ENCODE measurements at places on chromosomes 2 and 18.

DNA sequence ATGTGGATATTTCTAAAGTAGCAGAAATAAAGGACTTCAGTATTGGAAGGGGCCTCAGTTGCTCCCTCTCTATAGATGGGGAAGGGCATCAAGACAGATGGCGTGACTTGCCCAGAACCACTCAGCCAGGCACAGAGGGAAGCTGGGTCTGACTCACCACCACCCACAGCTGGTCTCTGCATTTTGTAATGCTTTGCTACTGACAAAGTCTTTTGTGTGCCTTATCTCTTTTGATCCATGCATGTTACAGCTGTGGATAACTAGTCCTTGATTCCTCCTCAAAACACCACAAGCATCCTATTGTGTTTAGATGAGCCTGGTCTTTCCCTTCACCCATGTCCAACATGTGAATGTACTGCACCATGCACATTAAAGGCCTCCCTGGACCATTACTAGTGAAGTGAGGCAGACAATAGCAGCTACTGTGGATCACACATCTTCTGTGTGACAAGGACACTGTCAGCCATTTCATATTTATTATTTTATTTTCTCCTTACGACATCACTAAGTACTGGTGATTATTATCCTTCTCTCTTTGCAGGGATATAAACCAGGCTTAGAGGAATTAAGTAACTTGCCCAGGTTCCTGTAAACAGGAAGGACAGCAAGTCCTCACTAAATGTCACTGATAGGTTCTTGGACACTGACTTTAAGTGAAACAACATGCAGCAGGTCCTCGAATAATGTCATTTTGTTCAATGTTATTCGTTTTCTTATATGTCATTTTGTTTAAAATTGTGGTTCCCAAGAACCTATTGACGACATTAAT lies 29.6 kb upstream of the IL37 start:
- DNase-seq = no peak

DNA sequence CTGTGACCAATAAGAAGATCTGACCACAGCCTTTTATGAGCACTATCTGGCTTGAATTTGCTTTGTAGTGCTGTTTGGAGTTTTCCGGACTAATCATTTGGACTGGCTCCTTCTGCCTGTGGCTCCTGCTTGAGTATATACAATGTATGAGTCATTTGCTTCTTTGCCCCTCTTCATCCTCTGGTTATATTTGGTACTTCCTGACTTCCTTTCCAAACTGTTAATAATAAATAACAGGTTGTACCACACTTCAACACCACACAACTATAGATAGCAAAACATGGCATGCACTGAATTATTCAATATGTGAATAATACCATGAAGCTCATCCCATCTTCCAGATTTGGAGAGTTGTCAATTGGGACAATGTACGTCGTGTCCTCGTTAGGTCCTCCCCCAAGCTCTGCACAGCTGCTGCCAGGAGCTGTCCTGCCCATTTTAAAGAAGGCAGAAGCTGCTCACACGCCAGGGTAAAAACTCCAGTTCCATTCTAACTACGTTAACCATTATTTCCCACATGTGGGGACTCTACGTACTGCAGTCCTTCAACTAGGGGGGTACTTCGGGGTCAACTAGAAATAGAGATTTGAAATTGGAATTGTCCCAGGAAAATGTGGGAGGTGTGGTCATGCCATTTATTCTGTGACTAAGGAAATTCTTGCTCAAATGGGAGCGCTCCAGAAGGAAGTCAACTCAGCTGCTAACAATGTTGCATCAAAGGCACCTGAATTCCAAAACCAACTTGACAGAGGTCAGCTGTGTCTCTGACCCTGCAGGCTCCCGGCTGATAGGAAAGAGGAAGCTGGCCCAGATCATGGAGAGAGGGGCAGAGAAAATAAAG lies 38.1 kb downstream of the ST8SIA5 start:
- DNase-seq = no peak

- DNase-seq = no peak
These were observed 318.0 kb downstream of the FIGN start for GRCh38 chr2:163417596-163418337.

DNA sequence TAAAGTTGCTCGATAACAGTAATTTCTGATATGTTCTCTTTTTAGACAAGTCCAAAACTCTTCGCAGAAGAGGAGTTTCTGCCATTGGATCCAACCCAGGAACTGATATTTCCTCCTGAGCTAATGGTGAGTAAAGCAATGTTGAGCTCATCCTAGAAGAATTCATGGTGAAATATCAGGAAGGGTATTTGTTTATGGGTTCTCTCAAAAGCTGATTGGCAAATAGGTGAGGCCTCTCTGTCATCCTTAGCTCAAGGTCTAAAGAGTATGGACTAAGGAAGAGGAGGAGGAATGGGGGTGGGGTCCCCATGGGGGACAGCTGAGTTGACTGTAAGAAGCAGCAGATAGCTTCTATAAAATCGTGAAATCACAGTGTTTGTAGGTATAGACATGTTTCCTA lies 18.2 kb downstream of the AOX1 start:
- no peak for DNase-seq

DNA sequence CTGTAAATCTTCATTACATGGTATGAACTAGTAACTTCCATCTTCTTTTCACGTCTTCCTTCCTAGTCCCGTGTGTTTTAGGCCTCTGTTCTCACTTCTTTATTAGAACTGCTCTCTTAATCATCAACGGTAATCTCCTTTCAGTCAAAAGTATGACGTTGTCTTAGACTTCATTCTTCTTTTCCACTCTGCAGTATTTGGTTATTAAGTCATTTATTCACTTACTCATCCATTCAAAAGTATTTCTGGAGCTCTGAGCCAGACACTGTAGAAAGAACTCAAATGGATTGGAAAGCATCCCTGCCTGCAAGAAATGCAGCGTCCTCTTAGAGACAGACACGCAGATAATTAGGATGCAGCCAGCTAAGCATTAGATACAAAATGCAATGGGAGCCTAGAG lies 494.6 kb upstream of the NRP2 start:
- no peak for DNase-seq

- no peak for DNase-seq
These were observed 39.5 kb upstream of the LBH start for GRCh38 chr2:30191819-30192271.
